ENCODE measurements at places on chromosomes 2 and 18. TPM values are rescaled to one million over a fixed set of nuclear protein-coding genes. Genes with fewer than 3 reads are reported as not detected.

Gene NR4A2
- 2.4 TPM for total RNA-seq

Gene BCS1L
- total RNA-seq = 49.7 TPM

Gene NAGK
- 79.7 TPM for total RNA-seq

Gene VWA3B
- total RNA-seq = 0.33 TPM

Gene GLI2
- total RNA-seq = 28.5 TPM

Gene ASB18
- not detected for total RNA-seq

Gene TCF4
- total RNA-seq = 2.8 TPM

Gene MEP1B
- not detected for total RNA-seq

Gene RBFA
- 29.5 TPM for total RNA-seq

Gene IAH1
- 101 TPM for total RNA-seq

Gene IL36A
- total RNA-seq = not detected

Gene CCL20
- 5.9 TPM for total RNA-seq

Gene MARCHF4
- 35.6 TPM for total RNA-seq

Gene SNRPD1
- 166 TPM for total RNA-seq

Data from A549 treated with ZK216348 at 1 μM for 4 hours (cell line).